ENCODE measurements at places on chromosomes 12 and 14.

DNA sequence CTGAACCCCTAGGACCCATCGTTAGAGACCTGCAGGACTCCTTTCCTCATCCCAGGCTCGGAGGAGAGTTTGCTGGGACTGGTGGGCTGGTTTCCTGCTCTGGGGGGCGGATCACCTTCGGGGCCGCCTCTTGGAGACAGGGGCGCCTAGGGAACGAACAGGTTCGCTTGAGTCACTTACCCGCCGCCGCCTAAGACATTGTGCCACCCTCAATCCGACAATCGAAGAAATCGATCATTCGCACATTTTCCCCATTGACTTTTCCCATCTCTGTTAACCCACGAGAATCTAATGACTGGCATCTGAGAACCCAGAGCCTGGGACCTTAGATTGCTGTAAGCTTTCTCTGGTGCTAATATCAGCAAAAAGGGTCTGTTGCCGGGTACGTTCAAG lies 322 bp downstream of the SLC39A9 start:
- no peak for DNase-seq

- no peak for DNase-seq
Observed at GRCh38 chr14:63134801-63135200, 69.4 kb upstream of the RHOJ start.

- DNase-seq: peak; percentile 4
Observed at GRCh38 chr12:113333877-113334785, 778 bp downstream of the SLC8B1 start.

DNA sequence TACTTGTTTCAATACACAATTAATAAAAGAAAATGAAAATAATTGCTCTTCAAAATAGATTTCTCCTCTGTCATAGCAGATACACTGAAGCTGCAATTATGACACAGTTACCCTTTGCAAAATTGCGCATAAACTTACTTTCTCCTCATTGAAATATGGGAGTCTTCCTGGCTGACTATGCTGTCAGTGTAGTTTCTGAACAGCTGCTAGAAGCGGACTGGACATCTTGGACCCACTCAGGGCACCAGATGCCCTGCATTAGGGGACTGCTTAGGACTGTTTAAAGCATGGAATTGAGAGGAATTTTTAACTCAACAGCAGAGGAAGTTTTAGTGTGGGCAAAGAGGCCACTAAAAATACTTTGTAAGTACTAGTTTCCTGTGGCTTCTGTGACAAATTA lies 454.9 kb downstream of the ATP23 start:
- no peak for DNase-seq

DNA sequence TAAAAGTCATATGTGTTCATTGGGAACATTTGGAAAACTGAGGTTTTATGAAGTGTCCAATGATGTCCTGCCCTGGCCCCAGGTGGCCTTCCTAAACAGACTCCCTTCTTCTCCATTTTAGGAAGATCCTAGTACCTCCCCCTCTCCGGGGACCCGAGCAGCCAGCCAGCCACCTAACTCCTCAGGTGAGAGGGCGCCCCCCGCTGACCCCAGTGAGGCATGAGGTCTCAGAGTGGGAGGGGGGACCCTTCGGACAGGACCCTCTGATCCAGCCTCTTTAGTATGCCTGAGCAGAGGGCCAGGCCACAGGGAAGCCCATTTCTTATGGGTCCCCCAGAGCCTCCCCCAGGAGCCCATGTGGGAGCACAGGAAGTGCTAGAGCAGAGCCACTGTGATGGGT lies 23.7 kb downstream of the DEGS2 start:
- DNase-seq: no peak

DNA sequence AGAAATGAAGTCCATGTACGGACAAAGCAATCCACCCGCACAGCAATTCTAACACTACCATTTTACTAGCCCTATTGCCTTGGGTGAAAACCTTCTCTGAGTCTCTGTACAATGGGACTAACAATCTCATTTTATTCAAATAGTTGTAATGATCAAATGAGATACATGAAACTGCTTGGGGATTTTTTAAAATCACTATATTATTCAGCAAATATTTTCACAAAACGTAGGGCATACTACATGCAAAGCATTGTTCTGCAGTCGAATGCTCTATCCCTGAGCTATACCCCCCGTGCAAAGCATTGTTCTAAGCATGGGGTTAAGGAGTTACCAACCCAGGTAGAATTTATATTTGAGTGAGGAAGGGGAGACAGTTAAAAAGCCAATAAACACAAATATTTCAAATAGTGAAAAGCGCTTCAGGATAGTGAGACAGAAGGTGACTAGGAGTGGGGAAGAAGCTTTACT lies 554 bp upstream of the ATF7 start:
- DNase-seq: no peak

- DNase-seq: no peak
Observed at GRCh38 chr12:96198965-96199364, 4.8 kb downstream of the ELK3 start.

- no peak for DNase-seq
Observed at GRCh38 chr12:3250034-3250433, 172.9 kb downstream of the TSPAN9 start.

DNA sequence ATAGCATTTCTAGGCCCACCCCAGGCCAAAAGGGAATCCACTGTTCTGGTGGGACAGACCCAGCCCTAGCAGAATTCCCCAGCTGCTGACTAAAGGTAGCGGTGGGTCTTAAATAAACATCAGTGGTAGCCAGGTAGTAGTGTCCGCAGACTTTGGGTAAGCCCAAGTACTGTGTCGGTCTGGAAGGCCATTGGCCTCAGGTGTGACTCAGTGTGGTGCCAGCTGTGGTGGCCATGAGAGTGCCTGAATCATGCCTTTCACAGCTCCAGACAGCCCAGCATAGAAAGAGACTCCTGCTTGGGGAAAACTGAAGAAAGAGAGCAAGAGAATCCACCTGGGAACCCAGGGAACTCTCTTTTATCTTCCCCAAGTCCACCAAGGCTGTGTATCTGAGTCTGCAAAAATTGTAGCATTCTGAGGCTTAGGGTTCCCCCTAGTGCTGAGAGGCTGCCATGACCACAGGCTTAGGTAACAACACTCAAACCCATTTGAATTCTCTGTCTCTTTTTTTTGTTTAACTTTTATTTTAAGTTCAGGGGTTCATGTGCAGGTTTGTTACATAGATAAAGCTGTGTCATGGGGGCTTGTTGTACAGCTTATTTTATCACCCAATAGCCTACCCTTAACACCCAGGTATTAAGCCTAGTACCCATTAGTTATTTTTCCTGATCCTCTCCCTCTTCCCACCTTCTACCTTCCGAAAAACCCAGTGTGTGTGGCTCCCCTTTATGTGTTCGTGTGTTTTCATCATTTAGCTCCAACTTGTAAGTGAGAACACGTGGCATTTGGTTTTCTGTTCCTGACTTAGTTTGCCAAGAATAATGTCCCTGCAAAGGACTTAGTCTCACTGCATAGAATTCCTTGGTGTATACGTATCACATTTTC lies 16.7 kb upstream of the CD163L1 start:
- DNase-seq: peak; percentile 18

GRCh38 chr12:17334784-17335183 lies 728.8 kb upstream of the LMO3 start:
- DNase-seq: no peak

GRCh38 chr14:92624764-92625163 lies 111.2 kb downstream of the RIN3 start:
- no peak for DNase-seq

- DNase-seq: no peak
Observed at GRCh38 chr14:44759277-44759676, 202.5 kb downstream of the KLHL28 start.

DNA sequence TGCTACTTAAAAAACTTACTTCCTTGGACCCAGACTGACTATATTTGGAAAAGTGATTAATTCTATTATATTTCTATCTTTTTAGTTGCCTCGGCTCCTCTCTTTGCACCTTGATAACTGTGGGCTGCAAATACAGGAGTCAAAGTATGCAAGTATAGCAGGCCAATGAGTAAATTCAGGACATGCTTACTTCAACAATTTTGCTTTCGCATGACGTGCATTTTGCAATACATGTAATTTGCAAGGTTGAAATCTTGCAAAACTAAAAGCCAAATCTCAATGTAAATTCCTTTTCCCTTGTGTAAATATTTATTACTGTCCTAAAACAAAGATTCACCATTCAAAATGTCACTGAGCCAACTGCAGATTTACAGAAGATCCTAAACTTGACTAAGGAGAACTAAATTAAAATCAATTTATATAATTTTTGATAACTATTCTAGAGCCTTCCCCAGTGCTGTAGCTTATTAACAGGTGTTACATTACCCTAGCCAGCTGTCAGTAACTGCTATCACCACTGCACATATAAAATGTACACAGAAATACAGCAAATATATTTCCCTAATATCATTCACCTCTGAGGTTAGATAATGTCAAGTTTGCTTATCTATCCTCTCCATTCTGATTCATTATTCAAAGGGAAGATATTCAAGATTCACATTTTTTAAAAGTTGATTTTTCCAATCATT lies 1069.5 kb downstream of the TRHDE start:
- no peak for DNase-seq

GRCh38 chr14:90554341-90554740 lies 157.5 kb downstream of the CALM1 start:
- DNase-seq: no peak

- DNase-seq: no peak
Observed at GRCh38 chr12:70353780-70354660, 12.1 kb upstream of the KCNMB4 start.

DNA sequence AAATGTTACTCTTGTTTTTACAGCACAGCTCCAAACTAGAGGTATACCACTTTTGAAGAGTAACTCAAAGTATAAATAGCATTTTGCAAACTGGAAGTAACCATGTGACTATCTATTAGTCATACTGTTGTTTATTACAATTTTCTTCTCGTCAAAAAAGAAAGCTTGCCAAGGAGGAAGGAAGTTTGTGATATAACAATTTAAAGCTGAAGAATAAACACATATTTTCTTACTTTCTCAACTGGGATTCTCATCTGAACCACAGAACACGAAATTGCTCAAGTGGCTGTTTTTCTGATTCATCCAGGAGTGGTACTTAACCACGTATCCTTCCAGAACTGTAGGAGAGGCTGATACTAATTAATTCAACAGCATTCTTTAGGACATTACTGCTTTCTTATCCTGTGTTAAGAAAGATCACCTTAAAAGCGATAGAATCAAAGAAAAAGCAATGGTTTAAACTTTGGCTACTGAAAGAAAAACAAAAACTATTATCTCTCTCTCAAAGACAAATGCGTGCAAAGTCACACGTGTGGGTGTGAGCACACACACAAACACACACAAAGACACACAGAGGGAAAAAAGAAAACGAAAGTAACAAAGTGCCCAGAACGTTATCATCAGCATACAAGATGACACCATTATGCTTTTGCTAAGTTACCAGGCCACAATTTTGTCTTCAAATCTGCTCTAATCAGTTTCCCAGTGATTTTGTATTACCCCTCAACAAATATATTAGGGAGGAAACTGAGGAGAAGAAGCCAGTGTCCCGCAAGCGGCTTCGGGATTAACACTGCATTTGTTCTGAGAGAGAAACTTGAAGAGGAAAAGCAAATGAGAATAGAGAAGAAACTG lies at the start of gene CLEC2B:
CLEC2B (minus strand) TSS at position 48 of the 855 bp plus-strand sequence.
- peak; percentile 14 for DNase-seq

GRCh38 chr14:90728951-90729350 lies 87.3 kb downstream of the TTC7B start:
- DNase-seq: no peak

- no peak for DNase-seq
Observed at GRCh38 chr12:24773996-24774395, 174.9 kb downstream of the BCAT1 start.

DNA sequence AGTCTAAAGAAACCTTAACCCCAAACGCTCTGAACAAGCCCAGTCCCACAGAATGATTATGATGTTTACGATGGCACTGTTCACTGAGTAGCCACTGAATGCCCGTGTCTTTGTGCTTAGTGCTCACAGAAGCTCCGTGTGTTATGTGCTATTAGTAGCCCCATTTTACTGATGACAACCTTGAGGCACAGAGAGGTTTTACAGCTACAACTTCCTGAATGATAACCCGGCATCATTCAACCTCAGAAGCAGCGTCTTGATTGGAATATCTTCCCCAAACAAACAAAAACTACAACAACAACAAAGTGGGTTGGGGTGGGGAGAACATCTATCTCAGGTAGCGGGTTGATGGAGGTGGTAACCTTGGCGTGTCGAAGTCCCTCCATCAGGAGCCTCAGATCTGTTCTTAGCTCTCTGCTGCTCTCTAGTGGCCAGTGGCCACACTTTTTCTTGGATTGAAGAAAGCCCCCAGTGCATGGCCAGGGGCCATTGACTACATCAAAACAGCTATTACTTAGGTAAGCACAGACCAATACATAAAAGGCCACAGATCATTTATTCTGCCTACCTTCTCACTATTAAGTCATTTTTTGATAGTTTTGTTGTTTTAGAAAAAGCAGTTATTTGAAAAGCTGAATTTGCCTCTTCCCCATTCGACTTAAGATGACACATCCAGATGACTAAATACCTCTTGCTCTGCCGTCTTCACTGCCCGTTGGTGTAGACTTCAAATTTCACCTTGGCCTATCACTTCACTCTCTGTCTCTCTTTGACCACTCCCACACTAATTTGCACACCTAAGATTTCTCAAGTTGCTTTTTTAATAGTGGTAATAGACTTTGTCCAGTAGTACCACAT lies 376.9 kb downstream of the GALC start:
- DNase-seq: no peak

GRCh38 chr14:69637503-69638031 lies 26.2 kb downstream of the SUSD6 start:
- no peak for DNase-seq

DNA sequence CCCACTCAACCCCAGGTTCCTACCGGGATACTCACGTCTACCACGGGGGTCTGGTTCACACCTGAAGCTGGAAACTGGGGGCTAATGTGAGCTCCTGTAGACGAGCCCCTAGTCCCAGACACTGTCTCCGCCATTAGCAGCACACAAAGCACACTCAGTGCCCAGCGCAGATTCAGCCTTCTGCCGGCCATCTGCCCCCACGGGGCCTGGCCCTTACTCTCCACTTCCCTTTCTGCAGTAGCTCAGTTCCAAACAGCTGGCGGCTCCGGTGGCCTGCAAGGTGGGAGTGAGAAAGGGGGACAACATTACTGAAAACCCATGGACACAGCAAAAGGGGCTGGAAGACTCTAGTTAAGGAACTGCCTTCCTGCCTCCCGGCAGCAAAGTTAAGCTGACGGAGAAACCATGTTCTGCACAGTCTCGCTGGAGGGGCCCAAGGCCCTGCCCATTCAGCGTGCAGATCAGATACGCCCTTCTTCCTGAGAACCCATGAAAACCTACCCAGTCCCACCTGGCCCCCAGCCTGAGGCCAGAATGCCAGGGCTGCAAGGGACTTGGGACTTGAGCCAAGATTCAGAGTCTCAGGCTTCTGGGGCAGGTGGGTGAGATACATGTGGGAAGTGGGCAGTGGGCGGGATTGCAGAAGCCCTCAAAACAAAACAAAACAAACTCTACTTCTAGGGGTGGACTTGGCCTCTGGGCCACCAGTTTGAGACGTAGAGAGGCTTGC lies 2.1 kb downstream of the SLC8B1 start:
- no peak for DNase-seq

- DNase-seq: no peak
Observed at GRCh38 chr14:66483322-66483721, 2.8 kb upstream of the CCDC196 start.

- DNase-seq: no peak
Observed at GRCh38 chr12:92332552-92332951, 186.9 kb upstream of the BTG1 start.
